Sigmoid colon (tissue), 7 donors: ENCODE measurements at places on chromosomes 1 and 21.

DNA sequence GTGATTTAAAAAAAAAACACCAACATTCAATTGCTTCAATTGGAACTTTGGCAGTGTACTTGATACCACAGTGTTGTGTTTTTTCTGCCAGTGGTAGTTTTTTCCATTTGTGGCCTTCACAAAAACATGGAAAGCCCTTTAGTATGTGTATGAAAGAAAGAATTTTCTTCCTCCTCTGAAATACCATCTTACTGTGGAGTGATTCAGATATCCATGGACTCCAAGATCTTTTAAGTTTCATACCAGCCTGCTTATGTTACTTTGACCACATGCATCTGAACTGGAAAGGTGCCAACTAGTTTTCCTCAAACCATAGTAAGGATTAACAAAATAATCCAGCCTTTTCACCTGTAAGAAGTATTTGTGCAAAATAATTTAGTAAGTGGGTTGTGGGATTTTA is 3.4 kb downstream of the PPP2R5A start:
- DNase-seq, result no peak

DNA sequence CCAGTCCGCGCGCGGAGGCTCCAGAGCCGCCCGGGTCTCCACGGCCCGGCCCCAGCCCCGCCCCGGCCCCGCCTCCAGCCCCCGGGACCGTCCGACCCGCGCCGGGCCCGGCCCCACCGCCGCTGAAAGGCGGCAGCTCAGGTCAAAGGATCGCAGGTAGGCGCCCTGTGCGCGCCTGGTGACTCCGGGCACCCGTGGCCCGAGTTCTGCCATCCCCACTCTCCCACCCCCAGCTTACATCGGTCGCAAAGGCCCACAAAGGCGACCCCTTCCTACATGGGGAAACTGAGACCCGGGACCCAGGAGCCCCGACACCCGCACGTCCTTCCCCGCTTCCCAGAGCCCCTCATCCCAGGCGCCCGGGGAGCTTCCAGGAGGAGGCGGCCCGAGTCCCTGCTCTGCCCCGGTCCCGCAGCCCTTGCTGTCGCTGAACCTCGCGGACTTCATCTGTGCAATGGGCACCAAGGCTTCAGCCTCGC is at the start of gene TMEM200B:
Gene TMEM200B, minus strand, starts transcription at position 17 of the 479 bp plus-strand sequence. CDS start 2,075 bp downstream, outside the sequence.
- DNase-seq, result no peak

- no peak for DNase-seq
Measured at GRCh38 chr1:167820684-167821355, 93.1 kb downstream of the ADCY10 start.

GRCh38 chr1:55064861-55065263 is 25.5 kb downstream of the PCSK9 start:
- no peak for DNase-seq

- DNase-seq, result no peak
Measured at GRCh38 chr1:221429264-221429663, 312.6 kb downstream of the DUSP10 start.

DNA sequence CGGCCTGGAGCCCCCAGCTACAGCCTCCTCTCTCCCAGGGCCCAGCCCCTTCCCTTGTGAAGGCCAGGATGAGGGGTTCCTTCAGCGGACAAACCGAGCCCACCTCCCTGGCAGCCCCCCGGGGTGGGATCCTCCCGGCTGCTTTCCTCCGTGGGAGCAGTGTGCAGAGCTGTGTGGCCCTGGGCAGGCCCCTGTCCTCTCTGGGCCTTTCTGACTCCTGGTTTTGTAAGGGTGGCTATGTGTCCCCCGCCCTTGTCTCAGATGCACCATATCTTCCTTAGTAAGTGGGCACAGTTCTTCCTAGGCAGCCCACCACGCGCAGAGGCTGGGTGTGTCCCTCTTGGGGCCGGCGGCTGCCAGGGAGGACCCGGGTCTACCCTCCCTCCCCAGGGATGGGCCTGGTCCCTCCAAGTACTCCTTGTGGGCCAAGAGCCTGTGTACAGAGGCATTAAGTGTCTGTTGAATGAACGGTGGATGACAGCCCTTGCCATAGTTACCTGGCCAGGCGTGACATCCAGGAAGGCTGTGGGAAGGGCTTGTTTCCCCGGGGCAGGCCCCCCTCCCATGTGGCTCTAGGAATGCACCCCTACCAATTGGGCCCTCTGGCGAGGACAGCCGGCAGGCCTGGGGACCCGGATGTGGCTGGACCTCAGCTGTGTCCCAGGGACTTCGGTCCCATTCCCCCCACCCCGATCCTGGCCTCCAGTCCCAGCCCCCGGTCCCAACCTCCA is 3.8 kb downstream of the SMIM1 start:
- no peak for DNase-seq
